ENCODE measurements at places on chromosomes 2 and 18. TPM values are rescaled to one million over a fixed set of nuclear protein-coding genes. Genes with fewer than 3 reads are reported as not detected.

Gene KYNU
- 270 TPM for total RNA-seq

Gene SIGLEC15
- total RNA-seq, result not detected

Gene PDCD1
- total RNA-seq, result not detected

Gene FAM124B
- 0.06 TPM for total RNA-seq

Gene ME2
- total RNA-seq, result 43.5 TPM

Gene ADRA2B
- 0.06 TPM for total RNA-seq

Gene RNF152
- not detected for total RNA-seq
